ENCODE measurements at places on chromosomes 1 and 21.

DNA sequence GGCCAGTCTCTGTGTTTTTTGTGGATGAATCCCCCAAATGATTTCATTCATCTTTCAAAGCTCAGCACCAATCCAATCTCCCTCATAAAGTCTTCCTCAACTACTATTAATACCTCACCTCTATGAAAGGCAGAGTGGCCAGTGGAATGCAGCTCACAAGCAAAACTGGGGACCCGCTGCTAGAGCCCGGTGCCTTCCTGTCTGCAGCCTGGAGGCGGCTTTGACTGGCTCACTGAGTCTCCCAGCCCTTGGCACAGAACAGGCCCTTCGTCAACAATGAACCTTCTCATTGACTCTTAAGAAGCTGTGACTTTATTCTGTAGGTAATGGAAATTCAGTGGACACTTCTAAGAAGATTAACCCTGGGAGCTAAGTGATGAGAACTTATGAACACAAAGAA is 86.8 kb upstream of the RAB4A start:
- no peak for DNase-seq

DNA sequence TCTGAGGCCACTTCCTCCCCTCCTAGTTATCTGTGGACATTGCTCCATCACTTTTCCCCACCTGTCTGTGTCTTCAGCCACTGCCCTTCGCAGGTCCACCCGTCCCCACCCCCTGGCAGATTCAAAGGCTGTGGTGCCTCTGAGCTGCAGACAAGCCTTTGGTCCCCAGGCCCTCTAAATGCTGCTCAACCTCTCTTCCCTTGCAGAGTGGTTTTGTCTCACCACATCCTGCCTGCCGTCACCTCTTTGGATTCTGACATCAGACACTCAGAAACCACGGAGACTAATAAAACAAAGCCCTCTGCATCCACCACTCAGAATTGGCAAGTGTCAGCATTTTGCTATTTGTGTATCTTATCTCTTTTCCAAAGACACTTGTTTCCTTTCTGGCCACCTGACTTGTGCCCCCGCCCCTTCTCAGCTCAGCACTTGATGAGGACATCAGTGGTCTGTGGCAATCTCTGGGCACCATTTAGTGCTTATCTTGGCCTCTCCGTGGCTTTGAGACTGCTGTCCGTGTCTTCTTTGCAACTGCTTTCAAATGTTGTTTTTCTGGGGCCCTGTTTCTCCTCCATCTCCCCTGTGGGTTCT is 7.7 kb downstream of the CNIH3 start:
- peak; percentile 96 for DNase-seq

- DNase-seq = no peak
Observed at GRCh38 chr1:200380589-200381021, 29.2 kb downstream of the ZNF281 start.

DNA sequence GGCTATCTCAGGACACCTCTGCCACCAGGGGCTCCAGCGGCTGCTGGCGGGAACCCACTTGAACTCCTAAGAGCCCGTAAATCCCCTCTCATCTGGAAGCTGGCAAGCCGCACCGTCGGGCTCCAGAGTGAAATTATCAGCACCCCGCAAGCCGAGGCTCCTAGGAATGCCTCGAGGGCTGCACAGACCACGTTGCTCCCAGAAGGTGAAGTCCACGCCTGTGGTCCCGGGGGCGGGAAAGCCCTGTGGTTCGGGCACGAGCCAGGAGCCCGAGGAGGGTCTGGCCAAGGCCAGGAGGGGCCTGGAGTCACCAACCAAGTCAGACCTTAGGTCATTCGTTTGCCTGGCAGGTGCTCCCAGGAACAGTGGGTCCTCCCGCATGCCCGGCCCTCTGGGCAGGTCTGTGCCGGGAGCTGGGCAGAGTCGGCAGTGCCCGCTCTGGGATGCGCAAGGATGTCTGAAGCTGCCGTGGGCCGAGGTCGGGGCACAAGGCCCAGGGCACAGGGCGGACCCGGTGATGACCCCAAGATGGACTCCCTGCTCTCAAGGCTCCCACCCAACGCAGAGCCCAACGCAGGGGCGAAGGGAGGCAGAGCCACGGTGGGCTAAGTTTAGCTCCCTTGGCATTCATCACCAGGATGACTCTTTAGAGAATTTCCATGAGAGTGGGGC is 8.9 kb downstream of the ACTRT2 start:
- DNase-seq = no peak

DNA sequence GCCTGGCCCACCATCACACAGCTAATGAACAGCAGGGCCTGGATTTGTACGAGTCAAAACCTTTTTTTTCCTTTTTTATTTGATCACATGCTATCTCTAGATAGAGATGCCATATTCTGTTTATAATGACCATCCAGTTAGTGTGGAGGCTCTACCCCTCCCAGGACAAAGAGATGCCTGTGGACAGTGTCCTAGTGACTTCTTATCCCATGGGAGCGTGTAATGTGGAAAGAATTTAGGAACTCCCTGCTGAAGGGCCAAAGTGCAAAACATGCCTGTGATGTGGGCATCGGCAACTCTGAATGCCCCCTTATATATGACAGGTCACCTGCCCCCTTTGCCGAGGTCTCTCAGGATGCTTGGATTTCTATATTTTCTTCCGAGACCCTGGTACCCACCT is 292.2 kb downstream of the RRAGC start:
- no peak for DNase-seq

GRCh38 chr1:59266927-59267293 is 30.0 kb upstream of the FGGY start:
- no peak for DNase-seq

DNA sequence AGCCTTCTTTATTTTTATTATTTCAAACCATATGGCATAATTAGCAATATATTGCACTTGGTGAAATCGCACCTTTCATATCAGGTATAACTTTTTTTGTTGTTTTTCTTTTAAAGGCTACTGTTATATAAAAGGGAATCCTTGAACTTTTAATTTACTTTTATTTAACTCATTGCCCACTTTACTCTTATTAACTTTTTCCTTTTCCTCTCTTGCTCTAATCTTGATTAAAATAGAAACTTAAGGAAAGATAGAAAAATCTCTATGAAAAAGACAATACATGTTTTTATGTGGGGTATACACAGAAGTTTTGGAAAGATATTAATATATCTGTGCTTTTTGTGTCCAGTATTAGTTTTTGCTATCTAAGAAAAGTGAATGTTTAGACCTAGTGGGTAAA is 805.8 kb downstream of the USP25 start:
- DNase-seq = no peak

DNA sequence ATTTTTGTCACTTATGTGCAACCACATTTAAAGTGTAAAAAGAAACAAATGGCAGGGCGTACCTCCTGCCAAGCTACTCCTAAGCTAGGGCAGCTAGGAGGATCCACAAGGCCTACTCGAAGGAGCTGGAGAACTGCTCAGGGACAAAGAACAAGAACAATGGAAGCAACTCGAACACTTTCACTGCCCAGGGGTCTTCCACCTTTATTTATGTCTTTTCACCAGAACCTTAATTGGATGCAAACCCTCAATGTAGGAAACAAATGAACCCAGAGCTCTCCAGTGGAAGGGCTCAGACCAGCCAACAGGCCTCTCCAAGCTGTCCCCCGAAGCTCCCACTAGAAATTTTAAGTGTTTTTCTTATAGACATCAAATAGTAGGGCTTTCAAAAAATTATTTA is 39.9 kb downstream of the C1orf198 start:
- DNase-seq = no peak

- DNase-seq = no peak
Observed at GRCh38 chr1:214321705-214322453, 40.9 kb downstream of the SMYD2 start.

GRCh38 chr1:230153641-230154296 is 86.7 kb downstream of the GALNT2 start:
- peak; percentile 24 for DNase-seq

- peak; percentile 7 for DNase-seq
Observed at GRCh38 chr1:75855010-75855409, 58.3 kb downstream of the MSH4 start.

DNA sequence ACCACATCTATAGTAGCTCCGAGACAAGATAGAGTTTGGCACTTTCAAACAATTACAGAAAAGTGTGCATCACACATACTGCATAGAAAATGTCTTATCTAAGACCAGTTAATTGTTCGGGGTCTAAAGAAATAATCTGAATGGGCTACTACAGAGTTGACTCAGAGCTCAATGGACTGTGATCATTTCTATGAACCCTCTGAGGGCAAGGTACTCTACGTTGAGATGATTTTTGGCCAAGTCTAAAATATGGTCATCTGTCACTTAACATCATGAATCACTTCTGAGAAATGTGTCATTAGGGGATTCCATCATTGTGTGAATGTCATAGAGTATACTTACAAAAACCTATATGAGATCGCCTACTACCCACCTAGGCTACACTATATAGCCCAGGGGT is 123.5 kb downstream of the SLC44A5 start:
- DNase-seq = no peak

- DNase-seq = peak; percentile 75
Observed at GRCh38 chr1:117838911-117839310, 90.5 kb downstream of the GDAP2 start.

DNA sequence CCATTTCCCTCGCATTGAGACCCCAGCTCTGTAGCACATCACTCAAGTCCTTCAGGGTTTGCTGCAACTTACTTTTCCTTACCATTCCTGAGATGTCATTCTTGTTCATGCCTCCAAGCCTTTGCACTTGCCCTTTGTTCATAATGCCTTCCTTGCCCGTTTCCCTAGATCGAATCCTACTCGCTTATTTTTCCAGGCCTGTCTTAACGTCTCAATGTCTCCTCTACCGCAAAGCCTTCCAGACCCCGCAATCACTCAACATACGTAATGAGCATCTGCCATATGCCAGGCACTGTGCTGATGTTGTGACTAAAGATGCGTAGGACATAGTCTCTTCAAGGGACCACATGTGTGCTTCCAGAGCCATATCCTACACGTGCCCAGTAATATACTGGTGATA is 31.1 kb upstream of the CNIH3 start:
- DNase-seq = no peak

GRCh38 chr1:40824591-40825434 is 37.4 kb downstream of the CITED4 start:
- peak; percentile 70 for DNase-seq

- DNase-seq = peak; percentile 97
Observed at GRCh38 chr21:26842974-26843932, 2.0 kb downstream of the ADAMTS1 start.

- no peak for DNase-seq
Observed at GRCh38 chr1:65698590-65698989, 94.1 kb upstream of the PDE4B start.

DNA sequence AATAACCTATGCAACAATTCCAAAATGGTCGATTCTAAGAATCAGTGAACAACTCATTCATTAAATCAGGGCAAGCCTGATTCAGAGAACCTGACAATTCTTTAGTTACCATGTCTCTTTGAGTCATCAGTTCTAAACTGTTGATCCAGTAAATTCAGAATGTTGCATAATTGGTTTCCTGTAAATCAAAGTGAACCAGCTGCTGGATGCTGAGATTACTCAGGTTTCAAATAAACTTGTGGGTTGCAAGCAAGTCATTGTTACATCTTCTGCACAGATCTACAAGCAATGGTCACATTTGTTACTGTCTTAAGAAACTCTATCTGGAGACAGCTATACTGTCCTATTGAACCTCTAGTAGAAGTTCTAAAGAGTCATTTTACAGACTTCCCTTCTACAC is 16.5 kb downstream of the PLA2G2D start:
- peak; percentile 33 for DNase-seq

Data from astrocyte of the spinal cord (primary cell).